Stimulated activated CD4-positive, alpha-beta T cell treated with anti-CD3 and anti-CD28 coated beads, Interleukin-12 subunit alpha, Interleukin-12 subunit beta, amount 100 ng/mL, for 4 hours (primary cell): ENCODE measurements at places on chromosomes 6 and 20.

DNA sequence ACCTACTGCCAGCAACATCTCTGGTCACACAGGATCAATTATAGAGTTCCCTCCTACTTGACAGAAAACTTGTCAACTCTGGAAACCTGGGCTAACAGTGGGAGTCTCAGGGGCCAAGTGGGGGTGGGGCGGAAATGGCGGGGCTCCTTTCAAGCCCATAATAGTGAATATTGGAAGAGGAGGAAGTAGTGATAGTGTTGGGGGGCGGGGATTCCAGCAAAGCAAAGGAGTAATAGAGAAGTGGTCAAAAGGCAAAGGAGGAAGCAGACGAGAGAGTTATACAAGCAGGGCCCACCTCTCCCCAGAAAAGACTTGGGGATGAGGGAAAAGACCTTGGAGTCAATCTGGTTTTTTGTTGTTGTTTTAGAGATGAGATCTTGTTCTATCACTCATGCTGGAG, 2.1 kb downstream of the DEF6 start:
- DNase-seq: no peak

DNA sequence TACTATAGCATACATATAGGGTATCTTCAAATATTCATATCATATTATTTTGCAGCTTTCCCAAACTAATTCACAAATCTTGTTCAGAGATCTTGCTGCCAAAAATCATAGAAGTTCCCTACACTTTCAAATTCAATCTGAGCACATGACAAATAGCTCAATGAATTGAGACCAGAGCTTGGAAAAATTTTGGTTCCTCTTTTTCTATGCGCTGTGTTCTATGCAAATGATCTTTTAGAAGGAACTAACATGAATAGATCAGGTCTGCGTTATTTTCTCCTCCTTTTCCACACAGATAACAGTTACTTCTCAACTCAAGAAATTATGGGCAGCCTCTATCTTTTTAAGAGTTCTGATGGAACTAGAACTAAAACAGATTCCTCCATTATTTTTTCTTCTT, 316.3 kb downstream of the ARHGAP18 start:
- no peak for DNase-seq

GRCh38 chr6:160263196-160263939, 4.7 kb upstream of the SLC22A2 start:
- DNase-seq: no peak

DNA sequence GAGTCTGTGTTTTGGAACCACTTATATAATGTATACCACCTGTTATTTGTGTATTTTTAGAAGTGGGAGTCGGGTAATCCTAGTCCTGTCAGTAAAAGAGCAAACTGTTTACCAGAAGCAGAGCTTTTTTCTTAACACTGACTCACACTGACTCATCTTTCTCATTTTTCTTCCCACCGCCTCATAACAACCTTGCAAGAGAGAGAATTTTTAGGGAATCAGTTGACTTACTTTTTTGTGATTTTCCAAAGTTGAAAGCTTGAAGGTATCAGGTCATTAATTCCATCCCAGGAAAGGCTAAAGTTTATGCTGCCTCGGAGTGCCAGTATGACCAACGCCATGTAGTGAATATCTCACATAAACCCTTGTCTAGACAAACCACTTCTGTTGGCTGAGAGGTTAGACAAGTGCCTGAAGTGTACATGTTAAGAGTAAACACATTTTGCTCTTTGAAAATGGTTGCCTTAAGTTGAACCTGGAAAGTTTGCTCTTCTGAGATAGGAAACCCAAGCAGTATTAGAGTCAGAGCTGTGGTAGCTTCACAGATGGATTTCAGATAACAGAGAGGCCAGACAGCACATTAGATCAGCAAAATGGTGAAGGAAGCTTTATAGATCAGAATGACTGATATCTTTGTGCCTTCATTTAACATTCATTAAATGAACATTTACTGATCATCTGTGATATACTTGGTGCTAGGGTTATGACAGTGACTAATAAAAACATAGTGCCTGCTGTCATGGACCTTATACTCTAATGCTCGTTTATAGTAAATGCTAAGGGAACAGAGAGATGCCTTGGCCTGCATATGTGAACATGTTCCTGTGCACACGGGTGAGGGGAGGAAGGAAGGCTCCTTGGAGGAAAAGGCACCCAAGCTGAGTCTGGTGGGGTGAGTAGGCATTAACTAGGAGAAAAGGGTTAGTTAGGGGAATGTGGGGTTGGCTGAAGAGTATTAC, 29.1 kb upstream of the PKIG start:
- no peak for DNase-seq
